ENCODE measurements at places on chromosomes 4 and X.

GRCh38 chr4:1521821-1522361 is 115.6 kb upstream of the NKX1-1 start:
- no peak for DNase-seq

DNA sequence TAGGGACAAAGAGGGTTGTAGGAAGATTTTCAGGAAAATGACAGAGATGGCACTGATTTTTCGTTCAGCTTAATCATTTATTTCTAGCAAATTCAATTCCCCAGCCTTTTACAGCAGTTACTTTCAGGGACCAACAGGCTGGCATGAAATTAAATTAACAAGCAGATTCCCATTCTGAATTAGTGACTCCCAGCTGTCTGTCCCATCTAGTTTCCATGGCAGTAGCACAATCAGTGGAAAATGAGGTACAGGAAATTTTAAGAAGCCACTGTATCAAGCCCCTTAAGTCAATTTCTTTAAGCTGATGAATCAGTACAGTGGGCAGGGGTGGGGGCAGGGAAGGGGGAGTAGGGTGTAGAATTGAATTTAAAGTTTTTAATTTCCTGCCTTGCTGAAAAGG is 121.1 kb upstream of the TEX13C start:
- DNase-seq: no peak

GRCh38 chr4:43394976-43395375 is 502.5 kb downstream of the GRXCR1 start:
- DNase-seq: no peak

DNA sequence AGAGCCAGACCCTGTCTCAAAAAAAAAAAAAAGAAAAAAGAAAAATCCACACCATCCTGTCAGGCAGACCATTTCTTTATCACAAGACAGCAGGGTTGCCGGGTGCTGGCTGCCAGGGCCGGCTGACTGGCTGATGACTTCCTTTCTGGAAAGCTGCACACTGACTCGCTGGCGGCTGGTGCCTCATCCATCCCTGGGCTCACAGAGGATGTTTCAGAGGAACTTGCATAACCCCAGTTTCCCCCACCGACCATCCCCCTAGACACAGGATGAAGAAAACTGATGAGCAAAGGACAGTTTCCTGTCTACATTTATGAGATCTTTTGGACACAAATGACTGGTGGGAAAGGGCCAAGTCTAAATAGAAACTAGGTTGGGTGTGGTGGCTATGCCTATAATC is 14.1 kb downstream of the HPSE start:
- peak; percentile 49 for DNase-seq

DNA sequence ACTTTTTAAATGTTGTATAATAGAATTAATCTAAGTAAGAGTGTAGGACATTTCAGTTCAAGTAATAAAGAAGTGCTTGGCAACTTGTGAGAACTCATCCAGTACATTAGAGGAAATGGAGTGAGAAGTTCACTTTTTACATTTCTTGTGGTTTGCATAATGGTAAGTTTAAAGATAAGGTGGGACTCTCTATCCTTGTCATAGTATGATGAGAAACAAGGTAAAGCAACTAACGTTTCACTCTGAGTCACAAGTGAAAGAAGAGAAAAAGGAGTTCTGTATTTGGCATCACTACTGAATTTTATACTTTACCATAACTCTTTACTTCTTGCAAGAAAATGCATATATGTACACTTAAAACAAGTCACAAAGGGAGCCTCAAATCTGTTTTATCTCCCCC is 219.4 kb downstream of the SLC4A4 start:
- no peak for DNase-seq

GRCh38 chrX:50988649-50989048 is 78.1 kb downstream of the BMP15 start:
- peak; percentile 22 for DNase-seq

DNA sequence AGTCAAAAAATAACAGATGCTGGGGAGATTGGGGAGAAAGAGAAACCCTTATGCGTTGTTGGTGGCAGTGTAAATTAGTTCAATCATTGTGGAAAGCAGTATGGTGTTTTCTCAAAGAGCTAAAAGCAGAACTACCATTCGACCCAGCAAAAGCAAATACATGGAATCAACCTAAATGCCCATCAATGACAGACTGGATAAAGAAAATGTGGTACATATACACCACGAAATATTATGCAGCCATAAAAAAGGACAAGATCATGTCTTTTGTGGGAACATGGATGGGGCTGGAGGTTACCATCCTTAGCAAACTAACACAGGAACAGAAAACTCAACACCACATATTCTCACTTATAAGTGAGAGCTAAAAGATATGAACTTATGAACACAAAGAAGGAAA is 188.9 kb downstream of the CAMK2D start:
- DNase-seq: no peak

GRCh38 chr4:28548136-28548535 is 1687.5 kb downstream of the STIM2 start:
- no peak for DNase-seq

GRCh38 chr4:145545538-145546174 is 64.0 kb downstream of the SMAD1 start:
- DNase-seq: no peak

DNA sequence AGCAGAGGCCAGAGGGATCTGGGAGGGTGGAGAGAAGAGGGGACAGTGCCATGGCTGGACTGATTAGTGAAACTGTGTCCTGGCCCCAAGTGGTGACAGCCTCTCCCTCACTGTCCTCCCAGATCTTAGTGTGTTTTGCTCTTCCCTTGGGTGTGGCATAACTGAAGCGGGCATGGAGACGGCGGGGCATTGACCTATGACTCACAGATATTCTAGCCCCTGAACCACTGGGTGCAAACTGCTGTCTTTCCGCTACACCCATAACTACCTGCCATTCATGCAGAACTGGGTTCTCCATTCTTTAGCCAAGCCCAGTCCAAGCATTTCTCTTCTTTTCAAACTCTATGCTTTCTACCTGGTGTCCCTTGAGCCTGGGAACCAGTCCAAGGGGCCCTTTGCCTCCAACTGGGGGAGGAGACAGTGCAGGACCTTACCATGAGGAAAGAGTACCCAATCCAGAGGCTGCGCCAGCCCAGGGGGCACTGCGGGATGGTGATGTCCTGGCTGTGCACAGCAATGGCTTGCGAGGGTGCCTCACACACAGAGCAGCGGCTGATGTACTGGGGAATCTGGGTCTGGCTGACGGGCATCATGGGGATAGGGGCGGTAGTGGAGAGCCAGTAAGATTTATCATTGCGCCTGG is 67.6 kb downstream of the ATG4A start:
- no peak for DNase-seq

GRCh38 chr4:171538601-171539100 is 274.6 kb upstream of the GALNTL6 start:
- no peak for DNase-seq

All from head of caudate nucleus (tissue), 42 donors.